SHP77 treated with DMSO at 0.1 percent for 48 hours (cell line): ENCODE measurements at places on chromosomes 16 and 17.

GRCh38 chr16:75265911-75266701 lies 14.7 kb upstream of the BCAR1 start:
- DNase-seq: peak; percentile 56

DNA sequence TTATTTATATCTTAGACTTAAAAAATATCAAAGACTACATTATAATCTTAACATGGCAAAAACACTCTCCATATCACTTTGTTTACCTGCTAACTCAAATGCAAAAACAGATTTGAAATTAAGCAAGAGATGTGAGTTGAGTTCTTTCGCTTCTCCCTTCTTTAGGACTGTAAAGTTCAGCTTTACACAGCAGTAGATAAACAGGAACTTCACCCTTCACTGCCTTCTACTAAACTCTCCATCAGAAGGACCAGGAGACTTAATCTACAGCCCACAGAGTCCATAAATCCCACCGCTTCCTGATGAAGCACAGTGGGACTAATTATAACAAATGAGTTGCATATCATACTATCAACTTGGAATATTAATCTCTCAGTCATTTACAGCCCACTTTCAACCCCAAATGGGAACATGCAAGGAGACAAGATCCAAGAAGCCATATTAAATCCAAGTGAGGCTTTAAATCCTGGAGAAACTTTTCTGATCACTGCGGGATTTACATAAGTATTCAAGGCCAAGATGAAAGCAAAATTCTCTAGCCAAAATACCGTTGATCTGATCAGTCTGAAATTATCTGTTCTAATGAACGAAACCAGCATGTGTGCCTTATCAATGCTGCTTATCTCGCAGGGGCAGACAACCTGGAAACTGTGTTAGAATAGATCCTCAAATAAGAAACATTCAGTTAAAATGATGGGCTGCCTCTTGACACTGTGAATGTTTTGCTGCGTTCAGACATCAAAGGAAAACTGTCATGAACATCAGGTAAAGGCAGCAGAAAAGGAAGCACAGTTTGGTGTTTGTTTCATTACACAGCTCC lies 1.6 kb downstream of the AMFR start:
- DNase-seq: no peak

DNA sequence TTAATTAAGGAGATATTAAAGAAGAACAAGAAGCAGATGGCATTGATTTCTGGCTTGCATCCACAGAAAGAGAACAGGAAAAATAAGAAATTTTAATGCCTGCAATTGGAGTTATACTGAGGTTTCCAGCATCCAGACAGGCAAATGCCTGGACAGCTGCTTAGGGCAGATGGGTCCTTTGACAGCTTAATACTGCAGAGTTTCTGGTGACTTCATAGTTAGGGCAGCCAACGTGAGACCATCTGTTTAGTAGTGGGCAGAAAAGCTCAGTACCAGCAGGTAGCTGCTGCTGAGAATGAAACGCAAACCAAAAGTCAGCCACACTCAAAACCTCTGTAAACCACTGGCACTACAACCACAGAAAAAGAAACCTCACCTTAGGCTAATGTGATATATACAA lies 109.8 kb downstream of the CDK5R1 start:
- DNase-seq: no peak

GRCh38 chr16:35102780-35103403 lies 1643.5 kb downstream of the TP53TG3F start:
- peak; percentile 24 for DNase-seq

GRCh38 chr17:44220213-44221083 lies 973 bp upstream of the UBTF start:
- no peak for DNase-seq

GRCh38 chr16:80569440-80570105 lies 28.8 kb downstream of the DYNLRB2 start:
- no peak for DNase-seq

- no peak for DNase-seq
Measured at GRCh38 chr17:40560592-40561293, 4.5 kb downstream of the CCR7 start.
